Activated T-helper 1 cell treated with anti-CD3 and anti-CD28 coated beads, Interleukin-2, amount 50 U/mL, for 16 hours (primary cell): ENCODE measurements at places on chromosomes 7 and 10.

DNA sequence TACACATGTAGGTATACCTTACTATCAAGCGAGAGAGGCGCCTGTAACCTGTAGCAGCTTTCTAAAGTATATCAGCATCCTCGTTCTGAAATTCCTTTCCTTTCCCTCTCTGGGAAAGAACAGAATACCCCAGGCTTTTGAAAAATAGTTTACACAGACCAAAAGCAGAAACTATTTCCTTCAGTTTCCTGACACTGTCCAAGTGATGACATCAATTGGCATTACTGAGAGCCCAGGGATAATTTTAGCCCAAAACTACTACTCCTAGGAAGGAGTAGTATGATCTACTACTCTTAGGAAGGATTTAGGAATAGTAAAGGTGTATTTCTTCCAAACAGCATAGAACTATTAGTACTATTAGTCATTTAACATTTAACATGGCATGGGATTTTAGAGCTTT is 6.0 kb downstream of the GNG11 start:
- DNase-seq, result no peak

GRCh38 chr7:65907501-65908198 is 34.8 kb downstream of the VKORC1L1 start:
- no peak for DNase-seq

GRCh38 chr7:150595361-150595760 is 28.2 kb downstream of the GIMAP4 start:
- DNase-seq, result no peak

- no peak for DNase-seq
These were observed 168.4 kb downstream of the BTAF1 start for GRCh38 chr10:92091965-92092364.

- no peak for DNase-seq
These were observed 1.3 kb downstream of the INPP5A start for GRCh38 chr10:132538790-132539421.

DNA sequence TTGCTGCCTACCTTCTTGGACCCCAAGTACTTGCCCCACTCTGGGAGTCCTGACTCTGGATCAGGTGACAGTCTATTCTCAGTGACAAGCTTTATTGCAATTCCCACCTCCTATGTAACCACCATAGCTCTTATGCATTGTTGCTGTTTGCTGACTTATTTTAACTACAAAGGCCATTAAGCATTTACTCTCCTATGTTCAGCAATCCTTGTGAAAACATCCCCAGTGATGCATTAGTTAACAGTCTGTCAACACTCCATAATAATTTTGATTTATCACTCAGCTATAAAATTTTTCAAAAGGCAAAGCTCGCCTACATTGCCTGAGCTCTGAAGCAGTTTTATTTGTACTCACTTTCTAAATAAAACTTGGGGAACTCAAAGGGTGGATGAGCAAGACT is 871.8 kb upstream of the SORCS1 start:
- DNase-seq, result no peak

- DNase-seq, result no peak
These were observed 10.1 kb upstream of the GDF10 start for GRCh38 chr10:47289921-47290320.

- DNase-seq, result no peak
These were observed 14.9 kb downstream of the GTF2I start for GRCh38 chr7:74672343-74672915.

DNA sequence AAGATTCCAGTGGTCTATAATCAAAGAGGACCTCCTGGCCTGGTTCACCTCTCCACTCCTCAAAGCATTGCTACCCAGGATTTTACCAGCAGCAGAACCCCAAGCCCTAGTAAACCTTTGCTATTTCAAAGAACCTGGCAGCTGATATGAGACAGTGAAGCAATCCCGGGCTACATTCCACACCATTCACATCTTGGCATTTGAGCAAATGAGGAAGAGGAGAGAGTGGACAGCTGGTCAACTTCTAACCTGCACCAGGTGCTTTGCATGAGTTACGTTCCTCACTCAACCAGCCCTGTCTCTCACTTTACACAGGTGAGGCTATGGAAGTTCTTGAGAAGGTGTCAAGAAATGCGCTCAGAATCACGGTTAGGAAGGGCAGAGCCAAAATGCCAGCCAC is 1.1 kb downstream of the CCDC3 start:
- no peak for DNase-seq

GRCh38 chr10:102274062-102274461 is 28.7 kb downstream of the GBF1 start:
- DNase-seq, result no peak

GRCh38 chr10:48456808-48457761 is 147.8 kb downstream of the ARHGAP22 start:
- DNase-seq, result no peak

GRCh38 chr7:129341816-129342806 is 92.1 kb upstream of the STRIP2 start:
- DNase-seq, result no peak

GRCh38 chr7:37419496-37419895 is 29.2 kb downstream of the ELMO1 start:
- no peak for DNase-seq

DNA sequence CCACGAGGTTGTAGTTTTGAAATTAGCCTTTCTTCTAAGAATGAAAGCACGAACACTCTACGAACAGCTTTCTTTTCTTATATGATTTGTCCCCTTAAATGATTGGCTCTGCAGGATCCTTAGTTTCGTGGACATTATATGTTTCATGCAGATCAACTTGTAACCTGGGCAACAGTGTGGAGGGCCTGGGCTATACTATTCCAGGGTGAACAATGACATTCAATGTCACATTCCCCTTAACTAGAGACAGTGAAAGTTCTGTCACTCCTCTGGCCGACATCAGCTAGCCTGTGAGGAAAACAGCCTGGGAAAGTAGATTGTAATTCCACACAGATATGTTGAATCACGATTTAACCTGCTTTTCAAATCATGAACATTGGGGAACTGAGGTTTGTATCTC is 23.4 kb downstream of the TAS2R16 start:
- DNase-seq, result no peak

DNA sequence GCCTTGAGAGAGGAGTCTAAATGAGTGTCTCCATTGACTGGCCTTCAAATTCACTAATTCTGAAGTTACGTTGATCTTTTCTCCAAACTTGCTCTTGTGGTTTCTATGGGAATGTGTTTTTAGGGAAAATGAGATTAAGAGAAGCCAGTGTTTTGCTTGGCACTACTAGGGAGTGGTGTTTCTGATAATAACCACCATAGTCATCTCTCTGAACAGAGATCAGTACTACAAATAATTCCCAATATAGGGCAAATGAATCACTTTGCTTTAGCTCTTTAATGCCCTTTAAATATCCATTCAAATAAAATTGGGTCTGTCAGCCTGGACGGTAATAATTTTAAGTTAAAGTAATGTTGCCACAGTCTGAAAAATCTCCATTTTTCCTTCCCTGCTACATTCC is 90.8 kb downstream of the NRF1 start:
- no peak for DNase-seq

- no peak for DNase-seq
These were observed 31.6 kb upstream of the ITGB8 start for GRCh38 chr7:20299145-20299544.

GRCh38 chr7:143850682-143851081 is 51.3 kb downstream of the TCAF1 start:
- DNase-seq, result no peak

GRCh38 chr10:77859865-77860282 is 66.7 kb downstream of the DLG5 start:
- no peak for DNase-seq

- no peak for DNase-seq
These were observed 156.8 kb upstream of the LYZL1 start for GRCh38 chr10:29131952-29132547.
